ENCODE measurements at places on chromosomes 11 and 22.

GRCh38 chr11:29432719-29433325 is 584.0 kb downstream of the KCNA4 start:
- no peak for DNase-seq

DNA sequence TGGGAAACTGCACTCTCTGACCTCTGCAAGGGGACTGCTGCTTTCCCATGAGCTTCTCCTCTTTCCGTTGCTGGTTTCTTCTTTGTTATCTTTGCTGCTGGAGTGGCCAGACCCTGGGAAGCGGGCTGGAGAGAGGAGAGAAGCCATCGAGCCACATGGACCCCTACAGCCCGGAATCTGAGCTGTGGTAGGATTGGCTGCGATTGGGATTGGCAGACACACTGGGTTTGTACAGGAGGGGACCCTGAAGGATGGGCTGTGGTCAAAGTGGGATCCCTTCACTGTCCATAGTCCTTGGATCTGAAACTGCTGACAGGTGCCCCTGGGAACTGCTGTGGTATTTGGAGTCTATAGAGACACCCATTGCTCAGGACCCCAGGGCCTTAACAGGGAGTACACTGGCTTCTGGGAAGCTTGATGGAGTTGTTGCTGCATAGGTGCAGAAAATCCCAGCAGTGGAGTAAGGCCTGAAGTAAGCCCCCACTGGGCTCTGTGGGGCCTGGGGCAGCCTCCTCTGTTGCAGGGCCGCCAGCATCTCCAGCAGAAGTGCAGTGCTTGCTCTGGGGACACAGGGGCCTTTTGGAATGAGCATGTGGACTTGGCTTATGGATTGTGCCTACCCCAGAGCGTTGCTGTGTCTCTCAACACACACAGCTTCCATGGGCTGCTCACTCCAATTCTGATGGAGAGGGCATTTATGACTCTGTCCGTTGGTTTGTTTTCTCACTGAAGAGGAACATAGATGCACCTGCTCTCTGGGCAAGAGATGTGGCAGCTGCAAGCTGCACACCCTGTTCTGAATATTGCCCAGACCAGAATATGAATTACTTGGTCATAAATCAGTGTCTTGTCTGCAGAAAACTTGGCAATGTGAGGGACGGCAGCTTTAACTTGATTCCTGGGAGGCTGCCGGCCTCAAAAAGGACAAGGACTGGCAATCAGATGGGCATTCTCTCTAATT is 32.0 kb downstream of the BCR start:
- no peak for DNase-seq

- no peak for DNase-seq
Measured at GRCh38 chr11:78690352-78690987, 115.8 kb upstream of the NARS2 start.

- no peak for DNase-seq
Measured at GRCh38 chr11:21353425-21353824, 684.0 kb downstream of the NELL1 start.

DNA sequence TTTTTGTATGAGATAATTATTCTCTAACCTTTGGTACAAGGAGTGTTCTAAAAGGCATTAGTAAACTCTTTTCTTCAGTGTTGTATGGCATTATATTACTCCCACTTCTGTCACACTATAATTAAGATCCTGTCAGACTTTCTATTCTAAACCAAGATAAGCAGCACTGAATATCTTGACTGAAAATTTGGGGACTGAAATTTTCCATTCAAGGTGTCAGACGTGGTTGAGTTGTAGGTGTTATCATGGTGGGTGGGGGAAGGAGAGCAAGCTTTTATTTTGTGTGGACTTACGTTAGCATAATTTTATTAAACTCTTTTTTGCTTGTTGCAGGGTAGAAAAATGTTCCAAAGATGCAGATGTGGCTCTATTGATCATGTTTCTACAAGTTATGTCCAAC is 22.9 kb downstream of the MUC15 start:
- DNase-seq = no peak

GRCh38 chr11:94303966-94304958 is at the start of gene IZUMO1R:
IZUMO1R (plus strand) TSS chr11:94304580; CDS start chr11:94305637, 1,057 bp downstream.
- no peak for DNase-seq

- DNase-seq = no peak
Measured at GRCh38 chr22:17489101-17489500, 74.2 kb upstream of the SLC25A18 start.

DNA sequence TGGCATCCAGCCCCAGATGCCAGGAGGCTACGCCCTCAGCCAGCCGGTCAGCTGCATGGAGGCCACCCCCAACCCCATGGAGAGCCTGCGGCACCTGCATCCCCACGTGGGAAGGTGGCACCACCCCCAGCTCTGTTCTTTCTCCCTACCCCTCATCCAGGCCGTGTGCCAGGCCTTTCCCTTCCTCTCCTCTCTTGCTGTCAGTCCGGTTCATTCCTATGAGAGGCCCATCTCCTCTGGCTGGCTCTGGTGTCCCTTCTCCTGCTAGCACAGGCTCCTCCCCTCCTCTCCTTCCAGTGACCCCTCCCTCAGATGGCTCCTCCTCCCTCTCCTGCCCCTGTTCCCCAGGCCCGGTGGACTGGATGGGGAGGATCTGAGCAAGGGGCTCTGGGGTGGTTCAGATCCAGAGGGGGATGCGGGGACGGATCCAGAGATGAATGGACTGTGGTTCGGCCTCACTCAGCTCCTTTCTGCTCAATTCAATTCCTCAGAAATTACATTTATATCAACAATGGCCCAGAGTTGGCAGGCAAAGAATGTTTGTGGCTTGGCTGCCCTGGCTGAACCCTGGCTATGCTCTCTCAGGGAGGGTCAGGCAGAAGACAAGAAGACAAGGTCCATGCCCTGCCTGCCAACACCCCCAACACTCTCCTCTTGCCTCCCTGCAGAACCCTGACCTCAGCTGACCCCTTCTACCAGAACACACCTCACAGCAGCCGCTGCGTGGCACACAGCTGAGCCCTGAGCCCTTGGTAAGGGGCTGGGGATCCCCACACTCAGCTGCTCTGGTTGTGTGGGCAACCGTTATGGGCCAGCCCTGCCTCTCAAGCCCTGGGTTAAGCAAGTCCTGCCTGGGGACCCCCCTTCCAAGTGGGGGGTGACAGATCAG is 18.5 kb upstream of the LRRC10B start:
- no peak for DNase-seq

DNA sequence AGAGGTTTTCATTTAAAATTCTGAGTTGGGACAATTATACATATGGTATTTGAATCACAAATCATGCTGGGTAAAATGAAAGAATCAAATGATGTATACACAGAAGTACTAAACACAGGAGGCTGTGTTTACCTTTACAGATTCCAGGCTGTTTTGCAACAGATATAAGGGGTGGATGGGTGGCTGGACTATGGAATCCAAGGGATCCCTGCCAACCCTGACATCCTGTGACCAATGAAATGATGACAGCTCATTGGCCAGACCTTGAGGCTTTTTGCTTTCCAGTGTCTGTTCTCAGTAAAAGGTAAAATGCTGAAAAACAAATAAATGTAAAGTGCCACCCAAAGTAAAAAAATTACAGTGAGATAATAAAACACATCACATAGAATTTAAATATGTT is 3.3 kb upstream of the DDI1 start:
- DNase-seq = no peak
